ENCODE measurements at places on chromosomes 5 and 9. TPM values are rescaled to one million over a fixed set of nuclear protein-coding genes. Genes with fewer than 3 reads are reported as not detected.

DNA sequence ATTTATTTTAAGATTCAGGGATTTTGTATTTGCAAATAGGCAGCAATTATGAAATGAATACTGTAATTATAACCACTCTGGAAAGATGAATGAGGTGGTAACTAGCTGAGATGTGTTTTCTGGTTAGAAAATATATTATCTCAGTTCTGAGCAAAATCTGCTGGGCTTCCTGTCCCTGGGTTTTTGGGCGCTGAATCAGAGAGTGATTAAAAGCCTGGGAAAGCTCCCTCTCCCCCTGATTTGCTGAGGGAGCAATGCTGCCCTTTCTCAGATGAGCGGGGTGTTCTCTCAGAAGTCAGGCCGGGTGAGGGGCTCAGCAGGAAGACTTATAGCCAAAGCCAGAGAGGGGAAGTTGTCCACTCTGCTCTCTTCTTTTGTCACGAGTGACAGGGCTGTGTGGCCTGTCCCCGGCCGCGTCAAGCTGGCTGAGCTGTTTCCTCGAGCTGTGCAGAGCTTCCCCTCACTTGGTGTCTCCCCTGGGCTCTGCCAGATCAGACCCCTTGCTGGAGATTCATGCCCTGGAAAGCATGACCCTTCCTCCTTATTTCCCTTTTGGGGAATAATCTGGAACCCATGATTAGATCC lies 39.8 kb upstream of the PITX1 start:
- DNase-seq = no peak

DNA sequence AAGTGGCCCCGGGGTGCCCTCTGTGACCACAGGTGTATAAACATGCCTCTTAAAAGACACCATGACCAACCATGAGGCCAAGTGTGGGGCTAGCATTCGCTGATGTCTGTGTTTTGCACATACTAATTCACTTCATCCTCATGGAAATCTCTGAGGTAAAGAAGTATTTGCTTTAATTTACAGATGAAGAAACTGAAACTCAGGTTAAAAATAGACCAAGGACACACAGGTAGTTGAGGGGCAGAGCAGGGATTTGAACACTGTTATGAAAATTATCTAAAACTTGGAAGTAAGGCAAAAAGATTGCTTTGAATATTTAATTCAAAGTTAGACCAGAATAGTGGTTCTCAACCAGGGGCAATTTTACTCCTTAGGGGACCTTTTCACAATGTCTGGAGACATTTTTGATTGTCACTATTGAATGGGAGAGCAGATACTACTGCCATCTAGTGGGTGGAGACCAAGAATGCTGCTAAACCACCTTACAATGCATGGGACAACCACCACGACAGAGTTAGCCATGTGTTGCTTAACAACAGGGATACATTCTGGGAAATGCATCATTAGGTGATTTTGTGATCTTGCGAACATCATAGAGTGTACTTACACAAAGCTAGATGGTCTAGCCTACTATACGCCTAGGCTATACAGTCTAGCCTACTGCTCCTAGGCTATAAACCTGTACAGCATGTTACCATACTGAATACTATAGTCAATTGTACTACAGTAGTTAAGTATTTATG lies 8.0 kb upstream of the FXN start:
- peak; percentile 53 for DNase-seq

DNA sequence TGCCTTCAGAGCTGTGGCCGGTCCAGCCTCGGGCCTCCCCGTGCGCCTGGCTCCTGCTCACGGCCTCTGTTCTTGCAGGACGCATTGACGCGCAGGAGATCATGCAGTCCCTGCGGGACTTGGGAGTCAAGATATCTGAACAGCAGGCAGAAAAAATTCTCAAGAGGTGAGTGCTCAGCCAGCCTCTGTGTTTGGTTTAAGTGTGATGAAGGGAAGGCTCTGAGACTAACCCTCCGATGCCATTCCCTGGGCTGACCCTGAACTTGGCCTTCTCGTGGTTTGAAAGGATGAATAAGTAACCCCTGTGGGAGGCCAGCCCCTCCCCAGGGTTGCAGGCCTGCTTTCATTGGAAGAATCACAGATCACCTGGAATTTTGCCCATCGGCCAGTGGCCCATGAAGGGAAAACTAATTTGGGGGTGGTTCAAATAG lies 26.3 kb downstream of the PTGES2 start:
- DNase-seq = no peak

DNA sequence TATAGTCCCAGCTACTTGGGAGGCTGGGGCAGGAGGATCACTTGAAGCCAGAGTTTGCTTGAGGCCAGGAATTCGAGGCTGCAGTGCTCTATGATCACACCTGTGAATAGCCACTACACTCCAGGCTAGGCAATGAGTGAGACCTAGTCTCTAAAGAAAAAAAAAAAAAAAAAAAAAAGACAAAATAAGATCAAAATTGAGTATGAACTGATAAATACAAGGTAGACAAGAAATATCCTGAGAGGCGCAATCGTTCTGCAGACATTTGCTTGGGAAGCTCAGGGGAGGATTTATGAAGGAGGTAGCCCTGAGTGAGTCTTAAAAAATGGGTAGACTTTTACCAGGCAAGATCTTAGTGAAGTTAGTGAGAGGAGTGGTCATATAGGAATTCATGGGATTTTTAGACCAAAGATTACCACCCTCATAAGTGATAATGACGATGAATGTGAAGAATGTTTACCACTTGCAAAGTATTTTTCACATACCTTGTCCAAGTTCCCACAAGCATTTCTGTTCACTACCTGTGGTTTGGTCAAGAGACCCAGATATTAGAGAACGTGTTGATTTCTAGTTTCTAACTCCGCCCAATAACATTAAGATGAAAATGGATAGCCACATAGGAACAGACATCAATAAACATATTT lies 4.4 kb downstream of the PDCD1LG2 start:
- no peak for DNase-seq

DNA sequence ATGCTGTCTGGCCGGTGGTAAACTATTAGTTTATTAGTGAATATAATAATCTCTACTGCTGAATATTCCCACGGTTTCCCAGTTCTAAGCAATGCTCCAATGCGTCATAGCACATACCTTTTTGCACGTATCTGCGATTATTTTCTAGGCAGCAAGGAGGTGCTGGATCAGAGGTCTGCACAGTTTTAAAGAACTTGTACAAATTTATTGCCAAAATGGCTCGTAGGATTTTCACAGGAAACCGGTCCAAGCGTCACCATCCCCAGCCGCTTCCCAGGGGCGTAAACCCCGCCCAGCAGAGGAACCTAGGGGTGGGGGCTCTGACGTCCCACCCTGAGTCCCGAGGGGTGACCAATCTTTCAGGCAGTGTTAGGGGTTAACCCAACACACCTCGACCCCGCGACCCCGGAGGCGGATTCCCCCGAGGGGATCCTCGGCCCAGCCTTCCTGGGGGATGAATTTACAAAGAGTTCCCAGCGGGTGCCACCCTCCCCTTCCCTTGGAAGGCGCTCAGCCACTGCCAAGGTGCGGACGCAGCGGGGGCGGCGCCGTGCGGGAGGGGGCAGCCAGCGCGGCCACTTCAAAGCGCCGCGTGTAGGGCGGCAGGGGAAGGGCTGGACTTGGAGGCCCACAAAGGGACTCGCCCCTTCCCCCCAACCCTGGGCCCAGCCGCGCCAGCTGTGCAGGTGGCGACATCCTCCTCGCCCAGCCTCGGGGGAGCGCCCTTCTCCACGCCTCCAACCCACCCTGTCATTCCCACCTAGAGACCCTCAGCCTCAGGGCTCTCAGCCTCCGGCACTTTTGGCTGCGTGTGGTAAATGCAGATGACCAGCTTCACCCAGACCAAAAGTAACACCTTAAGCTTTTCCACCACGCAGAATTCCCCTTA lies 43.5 kb upstream of the TCF7 start:
- no peak for DNase-seq

- no peak for DNase-seq
Observed at GRCh38 chr5:175246242-175246888, 197.6 kb downstream of the DRD1 start.

GRCh38 chr5:90690307-90690706 lies 131.7 kb downstream of the ADGRV1 start:
- DNase-seq = no peak

DNA sequence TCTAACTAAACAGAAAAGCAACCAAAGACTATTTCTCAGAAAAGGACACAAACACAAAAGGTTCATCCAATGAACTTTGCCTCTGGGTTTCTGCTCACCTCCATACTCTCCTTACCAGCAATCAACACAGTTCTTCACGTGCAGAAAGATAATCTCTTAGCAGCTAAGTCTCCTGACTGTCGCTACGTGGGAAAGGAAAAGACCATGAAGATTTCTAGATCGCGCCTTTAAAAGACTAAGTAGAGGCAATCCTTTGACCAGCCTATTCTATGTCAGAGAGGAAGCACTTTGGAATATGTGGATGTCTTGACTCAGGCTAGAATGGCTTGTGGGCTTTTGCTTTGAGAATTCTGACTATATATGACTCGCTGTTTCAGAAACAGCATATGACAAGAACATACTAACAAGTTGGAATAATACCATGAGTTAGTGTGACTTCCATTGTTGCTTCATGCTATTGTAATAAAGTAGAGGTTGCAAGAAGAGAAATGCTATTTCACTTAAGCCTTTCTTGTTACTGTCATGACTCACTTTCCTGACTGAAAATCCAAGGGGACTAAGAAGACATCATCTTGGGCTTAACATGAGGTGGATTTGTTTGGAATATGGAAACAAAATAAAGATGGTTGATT lies 339.5 kb upstream of the RFX3 start:
- peak; percentile 6 for DNase-seq

DNA sequence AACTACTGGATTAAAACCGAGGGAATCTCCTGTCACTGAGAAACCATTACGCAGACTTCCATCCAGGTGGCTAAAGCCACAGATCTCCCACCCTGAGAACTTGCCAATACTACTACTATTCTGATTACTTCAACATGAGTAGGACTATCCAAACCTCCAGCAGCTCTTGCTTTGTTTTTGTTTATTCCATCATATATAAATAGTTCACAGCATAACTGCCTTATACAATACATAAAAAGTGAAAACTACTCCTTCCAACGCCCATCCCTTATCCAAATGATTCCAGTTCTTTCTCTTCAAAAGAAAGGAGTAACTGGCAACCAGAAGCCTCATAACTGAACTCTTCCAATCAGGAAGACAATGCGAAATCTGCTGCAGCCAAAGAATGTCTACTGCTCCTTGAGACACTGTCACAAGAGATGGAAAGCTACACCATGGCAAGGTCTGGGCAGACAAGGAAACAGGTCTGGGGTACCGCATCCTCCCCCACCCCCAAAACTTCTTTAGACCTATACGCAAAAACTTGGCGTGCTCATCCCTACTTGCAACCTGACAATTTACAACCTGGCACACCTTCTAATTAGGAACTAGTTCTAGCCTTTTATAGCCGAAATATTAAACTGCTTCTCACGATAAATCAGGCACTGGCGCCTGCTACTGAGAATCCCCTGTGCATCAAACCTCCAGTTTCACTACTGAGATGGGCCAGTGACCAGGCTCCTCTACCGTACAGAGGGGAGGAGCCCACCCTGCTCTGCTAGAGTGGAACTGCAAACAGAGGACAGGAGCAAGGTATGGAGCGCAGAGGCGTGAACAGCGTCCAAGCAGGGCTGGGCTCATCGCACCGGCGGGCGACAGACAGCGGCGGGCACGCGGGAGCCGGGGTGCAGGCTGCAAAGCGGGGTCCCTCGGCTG lies 986 bp downstream of the PLPP1 start:
- peak; percentile 75 for DNase-seq

DNA sequence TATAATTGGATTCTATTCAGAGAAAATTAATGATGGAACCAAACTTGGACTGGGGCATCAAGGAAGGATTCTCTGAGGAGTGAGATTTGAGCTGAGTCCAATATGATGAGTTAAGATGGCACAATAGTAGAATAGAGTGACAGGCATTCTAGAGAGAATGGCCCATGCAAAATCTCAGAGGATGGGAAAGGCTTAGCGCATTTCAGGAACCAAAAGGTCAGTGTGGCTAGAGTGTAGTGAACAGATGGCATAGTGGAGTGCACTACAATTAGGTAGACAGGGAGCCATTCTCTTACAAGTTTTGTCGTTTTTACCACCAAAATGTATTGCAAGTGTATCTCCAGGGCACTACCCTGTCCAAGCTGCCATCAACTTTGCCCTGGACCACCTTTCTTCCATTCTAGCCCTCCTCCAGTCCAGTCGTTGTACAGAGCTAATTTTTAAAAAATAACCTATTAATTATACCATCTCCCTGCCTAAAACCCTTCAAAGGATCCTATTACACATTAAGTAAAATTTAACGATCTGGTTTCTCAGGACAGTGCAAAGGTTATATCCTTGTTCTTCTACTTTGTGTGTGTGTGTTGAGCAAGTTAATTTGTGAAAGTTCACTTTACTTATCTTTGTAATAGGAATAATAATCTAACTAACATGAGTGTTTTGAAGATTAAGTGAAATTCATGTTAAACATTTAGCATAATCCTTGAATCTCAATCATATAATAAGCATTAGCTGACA lies 211.7 kb downstream of the COMMD10 start:
- DNase-seq = no peak

DNA sequence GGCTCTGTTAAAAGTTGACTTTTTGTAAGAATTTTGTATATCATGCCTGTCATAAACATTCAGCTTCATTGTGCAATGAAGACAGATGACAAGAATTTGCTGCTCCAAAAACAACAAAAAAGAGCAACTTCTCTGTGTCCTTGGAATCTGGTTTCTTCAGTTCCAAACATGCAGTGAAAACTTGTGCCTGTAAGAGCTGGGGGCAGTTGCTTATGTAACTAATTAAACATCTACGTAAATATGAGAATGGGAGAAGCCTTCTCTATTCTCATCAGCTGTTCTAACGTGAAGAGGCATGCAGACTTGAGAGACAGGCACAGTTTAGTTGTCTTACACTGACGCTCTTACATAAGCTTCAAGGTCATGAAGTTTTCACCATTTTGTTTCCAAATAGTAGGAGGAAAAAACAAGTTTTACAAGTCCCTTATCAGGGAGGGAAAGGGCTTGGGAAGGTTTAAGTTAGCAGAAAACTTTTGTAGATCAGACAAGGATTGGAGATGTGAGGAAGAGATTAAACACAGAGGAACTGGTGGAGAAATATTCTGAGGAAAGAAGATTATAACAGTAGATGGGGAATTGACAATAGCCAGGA lies 170.4 kb downstream of the RFK start:
- no peak for DNase-seq

DNA sequence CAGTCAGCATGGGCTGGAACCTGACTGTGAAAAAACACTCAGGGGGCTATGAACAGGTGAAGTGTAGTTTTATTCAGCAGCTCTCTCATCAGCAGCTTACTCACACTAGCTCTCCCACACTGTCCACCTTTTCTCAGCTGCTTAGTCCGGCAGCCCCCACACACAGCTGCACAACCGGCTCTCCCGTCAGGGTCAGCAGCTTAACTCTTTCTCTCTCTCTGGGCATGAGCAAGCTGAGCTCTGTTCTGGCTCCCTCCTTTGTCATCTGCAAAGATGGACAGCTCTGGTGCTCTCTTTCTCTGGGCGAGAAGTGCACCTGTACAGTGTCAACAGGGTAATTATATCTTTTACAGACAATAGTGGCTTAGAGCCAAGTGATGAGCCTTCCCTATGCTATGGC lies 8.2 kb downstream of the DMAC1 start:
- DNase-seq = no peak

The TSPAN17 gene
- total RNA-seq = 55.9 TPM

The CARTPT gene
- not detected for total RNA-seq

The FBXW11 gene
- 44.7 TPM for total RNA-seq

The GPR151 gene
- not detected for total RNA-seq

The ZBTB34 gene
- total RNA-seq = 9.6 TPM

The LHX2 gene
- total RNA-seq = not detected

The BTF3 gene
- 632 TPM for total RNA-seq

The FAXDC2 gene
- total RNA-seq = 8.3 TPM

The AIF1L gene
- 39.7 TPM for total RNA-seq
